ENCODE measurements at places on chromosomes 3 and 15.

GRCh38 chr3:29004885-29005599 is 275.8 kb upstream of the RBMS3 start:
- DNase-seq: no peak

- no peak for DNase-seq
Measured at GRCh38 chr3:111828530-111828929, 30.5 kb upstream of the PHLDB2 start.

- DNase-seq: peak; percentile 5
Measured at GRCh38 chr15:57320631-57321220, 55.6 kb upstream of the CGNL1 start.

DNA sequence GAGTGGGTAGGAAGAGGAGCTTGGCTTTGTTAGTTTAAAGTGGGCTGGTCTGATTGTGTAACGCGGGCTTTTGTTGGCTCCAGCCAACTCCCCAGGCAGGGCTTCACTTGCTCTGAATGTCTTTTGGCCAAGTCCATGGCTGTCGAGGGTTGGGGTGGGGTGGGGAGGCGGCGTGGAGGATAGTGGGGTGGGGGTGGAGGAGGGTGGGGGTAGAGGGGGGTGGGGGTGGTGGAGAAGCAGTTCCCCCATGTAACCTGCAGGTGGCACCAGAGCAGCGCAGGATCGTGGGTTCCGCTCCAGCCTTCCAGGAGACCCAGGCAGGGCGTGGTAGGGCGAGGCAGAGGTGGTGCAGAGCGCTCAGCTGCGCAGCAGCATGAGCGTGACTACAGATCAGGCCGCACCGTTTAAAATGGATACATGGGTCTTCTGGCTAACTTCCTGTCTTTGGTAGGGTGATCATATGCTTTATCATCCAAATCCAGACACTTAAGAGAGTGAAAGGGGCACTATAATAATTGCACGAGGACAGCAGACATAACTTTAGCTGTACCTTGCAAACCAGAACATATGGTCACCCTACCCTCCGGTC is 28.3 kb downstream of the GOLGA6A start:
- DNase-seq: peak; percentile 85

GRCh38 chr3:156749244-156749643 is 74.9 kb downstream of the TIPARP start:
- DNase-seq: no peak

DNA sequence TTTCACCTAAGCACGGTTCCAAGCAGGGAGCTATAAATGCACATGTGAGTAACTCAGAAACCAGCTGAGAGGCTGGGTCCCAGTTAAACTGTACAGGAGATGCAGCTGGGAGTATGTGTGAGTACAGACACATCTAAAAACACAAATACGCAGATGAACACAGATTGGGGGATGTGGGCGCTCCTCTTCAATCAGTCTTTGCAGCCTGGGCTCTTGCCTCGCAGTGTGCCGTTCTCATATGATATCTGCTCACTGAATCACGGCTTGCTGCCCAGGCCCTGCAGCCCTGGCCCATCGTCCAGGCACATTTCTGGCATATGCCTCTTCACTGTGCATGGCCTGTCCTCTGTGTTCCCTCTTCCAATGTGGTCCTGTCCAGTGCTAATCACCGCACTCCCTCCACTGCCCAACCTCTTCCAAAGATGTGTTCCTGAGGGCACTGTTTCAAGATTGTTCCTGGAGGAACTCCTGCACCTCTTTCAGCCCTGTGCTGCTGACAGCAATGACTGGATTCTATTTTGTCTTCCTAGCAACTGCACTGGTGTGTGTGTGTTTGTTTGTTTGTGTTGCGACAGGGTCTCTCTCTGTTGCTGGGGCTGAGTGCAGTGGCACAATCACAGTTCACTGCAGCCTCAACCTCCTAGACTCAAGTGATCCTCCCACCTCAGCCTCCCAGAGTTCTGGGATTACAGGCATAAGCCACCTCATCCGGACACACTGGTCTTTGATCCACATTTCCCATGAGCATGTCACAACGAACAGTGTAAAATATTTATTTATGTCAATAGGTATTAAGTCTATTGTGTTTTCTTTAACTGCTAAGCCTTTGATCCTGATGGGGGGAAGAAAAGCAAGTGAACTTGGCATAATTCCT is 17.0 kb downstream of the CA12 start:
- no peak for DNase-seq

- DNase-seq: no peak
Measured at GRCh38 chr3:189947948-189948723, 172.6 kb downstream of the P3H2 start.

DNA sequence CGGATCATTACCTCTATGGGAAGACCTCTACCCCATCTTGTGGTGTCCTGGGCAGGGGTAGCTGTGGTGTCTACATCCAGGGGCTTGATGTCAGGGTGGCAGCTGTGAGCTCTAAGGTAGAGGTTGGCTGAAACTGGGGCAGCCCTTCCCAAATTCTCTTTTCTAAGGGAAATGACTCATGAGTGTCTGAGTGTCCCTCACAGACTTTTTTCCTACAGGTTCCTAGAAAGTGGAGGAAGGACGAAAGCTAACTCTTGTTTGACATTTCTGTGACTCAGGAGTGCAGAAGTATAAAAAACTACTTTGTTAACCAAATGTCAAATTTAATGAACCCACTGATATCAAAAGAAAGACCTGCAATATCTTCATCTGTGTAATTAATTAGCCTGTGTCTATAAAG is 481.5 kb downstream of the PDCD6IP start:
- no peak for DNase-seq

GRCh38 chr3:110343945-110344344 is 727.7 kb upstream of the NECTIN3 start:
- no peak for DNase-seq

- no peak for DNase-seq
Measured at GRCh38 chr15:47548231-47548630, 169.1 kb upstream of the SEMA6D start.

GRCh38 chr3:25069970-25070369 is 358.1 kb upstream of the RARB start:
- DNase-seq: no peak

DNA sequence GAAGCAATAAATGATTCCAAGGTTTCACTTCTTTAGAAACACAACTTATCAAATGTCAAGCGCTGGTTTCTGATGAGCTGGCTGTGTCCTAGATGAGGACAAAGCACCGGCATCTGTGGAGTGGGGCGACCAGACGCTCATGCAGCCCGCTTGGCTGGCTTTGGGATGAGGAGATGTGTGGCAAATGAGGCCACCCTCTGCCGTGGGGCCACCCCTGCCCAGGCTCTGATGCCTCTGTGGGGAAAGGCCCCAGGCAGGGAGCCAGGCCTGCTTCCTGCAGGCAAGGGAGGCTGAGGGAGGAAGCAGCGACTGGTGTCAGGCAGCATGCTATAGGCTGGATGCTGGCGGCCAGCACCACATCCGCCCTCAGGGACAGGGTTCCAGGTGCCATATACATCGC is 102.9 kb downstream of the HERC2 start:
- DNase-seq: no peak

- DNase-seq: peak; percentile 45
Measured at GRCh38 chr3:126752303-126753190, 48.5 kb downstream of the CHCHD6 start.

DNA sequence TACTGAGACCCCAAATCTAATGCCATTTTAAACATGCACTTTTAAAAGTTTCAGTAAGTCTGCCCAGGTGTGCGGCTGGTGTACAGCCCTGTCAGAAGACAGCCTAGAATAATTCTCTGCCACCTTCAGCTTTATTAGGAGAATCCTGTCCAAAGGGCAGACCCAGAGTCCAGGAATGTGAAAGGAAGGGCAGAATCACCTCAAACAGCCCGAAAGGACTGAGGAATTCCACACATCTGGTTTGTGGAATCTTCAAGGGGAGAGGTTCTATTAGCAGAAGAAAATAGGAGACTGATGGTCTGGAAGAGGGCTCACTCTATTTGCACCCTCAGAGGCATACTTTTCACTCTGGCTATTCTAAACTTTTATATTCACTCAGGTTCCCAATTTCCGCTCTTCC is 46.6 kb downstream of the TYRO3 start:
- DNase-seq: no peak

- DNase-seq: no peak
Measured at GRCh38 chr3:29475854-29476253, 195.0 kb downstream of the RBMS3 start.

DNA sequence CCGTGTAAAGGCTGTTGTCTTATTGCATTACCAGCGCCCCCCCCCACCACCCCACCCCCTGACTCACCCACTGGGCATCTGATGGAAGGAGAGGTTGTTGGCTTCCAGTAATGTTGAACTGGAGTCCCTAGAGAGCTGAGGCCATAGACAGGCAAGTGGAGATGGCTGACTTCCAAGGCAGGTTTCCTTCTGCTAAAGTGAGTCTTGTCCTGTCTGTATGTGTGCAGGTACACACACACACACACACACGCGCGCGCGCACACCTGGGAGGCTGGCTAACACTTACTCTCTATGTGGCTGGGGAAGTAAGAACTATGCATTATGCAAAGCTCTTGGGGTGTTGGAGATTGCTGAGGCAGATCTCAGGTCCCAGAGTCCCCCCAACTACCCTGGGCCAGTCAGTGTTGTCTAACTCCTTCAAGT is 1.6 kb upstream of the KY start:
- DNase-seq: no peak

- no peak for DNase-seq
Measured at GRCh38 chr3:80682951-80683350, 915.2 kb upstream of the ROBO1 start.

DNA sequence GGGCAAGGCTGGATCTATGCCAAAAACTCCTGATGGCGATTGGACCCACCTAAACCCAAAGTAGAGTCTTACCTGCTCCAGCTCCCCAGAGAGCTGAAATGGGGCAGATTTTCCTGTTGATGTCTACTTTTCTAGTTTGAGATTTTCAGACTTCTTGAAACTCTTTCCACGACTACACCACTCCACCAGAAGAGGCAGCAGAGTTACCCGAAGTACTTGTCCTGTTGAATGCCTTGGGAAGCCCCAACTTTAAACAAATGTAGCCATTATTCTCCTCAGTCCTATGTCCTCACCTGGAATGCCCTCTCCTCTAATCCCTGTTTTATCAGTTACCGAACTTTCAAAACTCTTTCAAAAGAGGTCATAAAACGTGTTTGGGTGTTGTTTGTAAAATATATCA is 843.8 kb downstream of the VGLL3 start:
- no peak for DNase-seq

GRCh38 chr3:171122240-171122639 is 95.7 kb upstream of the SLC2A2 start:
- no peak for DNase-seq

GRCh38 chr3:48285675-48286074 is 44.8 kb downstream of the ZNF589 start:
- DNase-seq: no peak

- no peak for DNase-seq
Measured at GRCh38 chr3:52791928-52792327, 2.7 kb upstream of the ITIH3 start.

GRCh38 chr15:64507293-64507802 is 47.0 kb downstream of the ZNF609 start:
- no peak for DNase-seq

- DNase-seq: no peak
Measured at GRCh38 chr15:69663982-69664381, 211.4 kb downstream of the RPLP1 start.

DNA sequence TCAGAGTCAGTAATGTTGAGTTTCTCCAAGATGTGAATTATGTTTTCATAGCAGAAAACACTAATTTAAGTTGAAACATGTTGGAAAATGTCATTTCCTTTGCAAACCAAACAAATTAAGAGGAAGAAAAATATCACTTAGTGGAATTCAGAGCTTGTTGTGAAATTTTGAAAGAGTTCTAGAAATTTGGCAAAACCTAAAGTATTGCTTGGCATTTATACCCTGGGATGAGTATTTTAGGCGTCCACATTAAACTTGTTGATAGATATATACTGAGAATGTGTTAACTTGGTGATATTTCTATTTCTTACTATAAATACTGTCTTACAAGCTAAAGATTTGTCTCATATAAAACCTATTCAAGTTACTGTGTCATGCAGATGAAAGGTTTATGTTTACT is 335.2 kb downstream of the NSUN3 start:
- DNase-seq: no peak

DNA sequence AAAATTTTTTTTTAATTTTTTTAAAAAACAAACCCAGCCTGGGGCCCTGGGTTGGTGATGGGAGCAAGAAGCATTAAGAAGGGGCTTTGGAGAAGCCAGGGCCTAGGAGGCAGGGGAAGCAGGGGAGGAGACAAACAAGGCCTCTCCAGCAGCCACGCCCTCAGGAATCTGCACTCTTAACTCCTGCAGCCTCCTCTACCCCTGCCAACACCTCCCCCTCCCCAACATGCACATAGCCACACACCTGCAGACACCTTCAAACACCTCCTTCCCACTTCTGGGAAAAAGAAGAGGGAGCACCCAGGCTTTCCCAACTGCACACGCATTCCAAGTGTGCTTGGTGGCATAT is 2.7 kb upstream of the DCAF1 start:
- DNase-seq: no peak

- DNase-seq: no peak
Measured at GRCh38 chr3:127428344-127428997, 140.6 kb upstream of the PRR20G start.

DNA sequence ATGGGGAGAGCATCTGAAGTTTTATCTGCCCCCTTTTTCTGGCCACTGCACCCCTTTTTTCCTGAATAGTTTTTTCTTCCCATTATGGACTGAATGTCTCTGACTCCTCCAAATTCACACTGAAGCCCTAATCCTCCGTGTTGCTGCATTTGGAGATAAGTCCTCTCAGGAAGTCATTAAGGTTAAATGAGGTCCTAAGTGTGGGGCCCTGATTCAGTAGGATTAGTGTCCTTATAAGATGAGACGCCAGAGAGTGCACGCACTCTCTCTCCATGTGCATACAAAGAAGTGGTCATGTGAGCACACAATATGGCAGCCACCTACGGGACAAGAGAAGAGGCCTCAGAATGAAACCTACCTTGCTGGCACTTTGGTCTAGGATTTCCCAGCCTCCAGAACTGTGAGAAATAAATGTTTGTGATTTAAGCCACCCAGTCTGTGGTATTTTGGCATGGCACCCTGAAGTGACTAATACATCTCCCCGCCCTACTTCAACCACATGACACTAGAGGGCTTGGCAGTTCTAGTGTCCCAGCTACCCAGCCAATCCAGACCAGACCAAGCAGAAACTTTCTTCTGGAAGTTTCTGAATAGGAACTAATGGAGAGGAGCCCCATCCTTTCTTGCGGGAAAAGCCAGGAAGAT is 191.3 kb downstream of the PDE8A start:
- DNase-seq: no peak

- no peak for DNase-seq
Measured at GRCh38 chr15:79991826-79992225, 20.8 kb upstream of the BCL2A1 start.

GRCh38 chr3:49924683-49925082 is 4.9 kb downstream of the MON1A start:
- peak; percentile 31 for DNase-seq

GRCh38 chr3:14877469-14877868 is 58.7 kb downstream of the FGD5 start:
- no peak for DNase-seq

GRCh38 chr3:58340594-58341244 is 8.0 kb downstream of the PXK start:
- no peak for DNase-seq

GRCh38 chr3:108091498-108092250 is 843 bp upstream of the CD47 start:
- DNase-seq: no peak

All from AG09319 (cell line).